NCI-H460 (cell line): ENCODE measurements at places on chromosomes 12 and 14.

GRCh38 chr14:69068744-69069421 is 84.0 kb downstream of the DCAF5 start:
- no peak for DNase-seq

DNA sequence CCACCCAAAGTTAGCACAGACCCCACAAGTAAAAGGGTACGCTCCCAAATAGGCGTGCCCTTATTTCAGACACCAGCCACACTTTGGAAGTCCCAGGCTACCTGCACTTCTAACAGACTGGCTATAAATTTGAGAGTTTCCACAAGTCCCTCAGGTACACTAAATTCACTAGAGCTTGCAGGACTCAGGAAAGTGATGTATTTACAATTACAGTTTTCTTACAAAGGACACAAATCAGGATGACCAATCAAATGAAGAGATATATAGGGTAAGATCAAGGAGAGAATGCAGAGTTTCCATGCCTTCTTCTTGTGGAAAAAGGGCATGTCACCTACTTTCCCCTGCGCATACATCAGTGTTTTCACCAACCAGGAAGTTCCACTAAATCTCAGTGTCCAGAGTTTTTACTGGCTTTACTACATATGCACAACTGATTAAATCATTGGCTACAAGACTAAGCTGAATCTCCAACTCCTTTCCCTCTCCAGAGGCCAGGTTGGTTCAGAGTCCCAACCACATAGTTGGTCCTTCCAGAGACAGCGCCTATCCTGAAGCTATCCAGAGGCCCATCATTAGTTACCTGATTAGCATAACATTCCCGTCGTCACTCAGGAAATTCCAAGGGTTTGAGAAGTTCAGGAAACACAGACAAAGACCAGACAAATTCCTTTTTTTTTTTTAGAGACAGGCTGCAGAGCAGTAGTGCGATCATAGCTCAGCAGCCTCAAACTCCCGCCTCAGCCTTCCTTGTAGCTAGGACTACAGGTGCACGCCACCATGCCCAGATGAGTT is 84.2 kb downstream of the DENND5B start:
- DNase-seq, result no peak

- no peak for DNase-seq
These were observed 8.2 kb upstream of the HMGA2 start for GRCh38 chr12:65816086-65816485.

- DNase-seq, result no peak
These were observed 37.6 kb upstream of the TSPAN8 start for GRCh38 chr12:71195338-71195896.

- no peak for DNase-seq
These were observed 169.5 kb upstream of the NTF3 start for GRCh38 chr12:5262450-5262849.

GRCh38 chr14:102285106-102285505 is 19.9 kb downstream of the MOK start:
- no peak for DNase-seq

DNA sequence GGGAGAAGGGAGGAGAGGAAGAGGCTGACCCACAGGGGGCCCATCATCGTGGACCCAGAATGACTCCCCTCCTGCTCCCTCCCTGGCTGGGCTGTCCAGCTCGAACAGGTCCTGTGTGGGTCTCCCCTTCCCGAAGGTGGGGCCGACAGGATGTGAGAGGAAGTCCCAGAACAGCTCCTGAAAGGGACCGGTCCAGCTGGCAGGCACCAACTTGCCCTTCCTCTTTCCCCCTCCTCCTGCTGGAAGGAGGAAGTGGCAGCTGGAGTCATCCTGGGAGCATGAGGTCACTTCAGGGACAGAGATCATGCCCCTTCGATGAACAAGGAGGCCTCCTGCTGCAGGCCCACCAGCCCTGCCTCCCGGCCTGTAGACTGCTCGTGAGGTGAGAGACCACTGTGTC is 35.0 kb upstream of the BEGAIN start:
- no peak for DNase-seq

GRCh38 chr12:115325858-115326257 is 641.9 kb upstream of the TBX3 start:
- DNase-seq, result no peak

GRCh38 chr12:15563663-15564062 is 225.5 kb downstream of the EPS8 start:
- DNase-seq, result no peak

DNA sequence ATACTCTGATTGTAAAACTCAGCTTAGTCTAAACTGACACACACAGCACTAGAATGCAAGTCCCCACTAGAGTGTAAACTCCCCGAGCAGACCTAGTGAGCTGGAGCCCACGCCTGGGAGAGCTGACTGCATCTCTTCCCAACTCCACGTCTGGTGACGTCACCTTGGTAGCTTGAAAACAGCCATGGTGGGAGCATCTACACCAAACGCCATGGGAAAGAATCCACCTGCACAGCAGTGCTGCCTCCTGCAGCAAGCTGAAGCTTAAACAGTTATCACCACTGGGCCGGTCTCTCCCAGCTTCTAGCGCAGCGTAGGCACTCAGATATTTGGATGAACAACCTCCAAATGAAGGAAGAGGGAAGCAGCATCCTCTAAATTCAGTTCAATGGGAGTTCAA is 4.3 kb upstream of the PAPLN start:
- DNase-seq, result no peak

DNA sequence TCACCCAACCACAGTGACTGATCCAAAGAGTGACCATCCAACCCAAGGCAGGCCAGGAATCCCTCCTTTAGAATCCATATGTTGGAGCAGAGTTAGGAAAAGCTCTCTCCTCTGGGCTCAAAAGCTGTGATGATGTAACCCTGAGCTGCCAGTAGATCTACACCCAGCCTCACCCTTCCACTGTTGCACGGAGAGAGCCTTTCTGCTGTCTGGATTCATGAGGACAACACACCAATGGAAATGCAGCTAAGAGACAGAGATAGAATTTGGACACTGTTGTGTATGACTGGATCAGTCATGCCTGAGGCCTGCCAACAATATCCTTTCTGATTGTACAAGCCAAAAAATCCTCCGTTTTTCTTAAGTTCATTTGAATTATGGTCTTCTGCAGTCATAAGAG is 4.4 kb upstream of the OR6J1 start:
- DNase-seq, result no peak

DNA sequence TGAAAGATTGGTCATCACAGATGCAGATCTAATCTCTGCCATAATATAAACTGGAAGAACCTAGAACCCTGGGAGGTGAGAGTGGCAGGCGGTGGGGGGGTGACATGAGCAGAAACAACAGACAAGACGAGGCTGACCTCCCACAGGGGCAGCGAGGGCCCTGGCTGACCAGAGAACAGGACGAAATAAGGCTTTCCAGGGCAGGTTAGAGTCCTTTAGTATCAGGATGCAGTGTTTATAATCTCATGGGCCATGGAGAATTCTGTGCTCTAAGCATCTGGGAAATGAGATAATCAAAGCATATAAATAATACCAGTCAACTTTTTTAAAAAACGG is 102.7 kb upstream of the BCL2L14 start:
- no peak for DNase-seq

DNA sequence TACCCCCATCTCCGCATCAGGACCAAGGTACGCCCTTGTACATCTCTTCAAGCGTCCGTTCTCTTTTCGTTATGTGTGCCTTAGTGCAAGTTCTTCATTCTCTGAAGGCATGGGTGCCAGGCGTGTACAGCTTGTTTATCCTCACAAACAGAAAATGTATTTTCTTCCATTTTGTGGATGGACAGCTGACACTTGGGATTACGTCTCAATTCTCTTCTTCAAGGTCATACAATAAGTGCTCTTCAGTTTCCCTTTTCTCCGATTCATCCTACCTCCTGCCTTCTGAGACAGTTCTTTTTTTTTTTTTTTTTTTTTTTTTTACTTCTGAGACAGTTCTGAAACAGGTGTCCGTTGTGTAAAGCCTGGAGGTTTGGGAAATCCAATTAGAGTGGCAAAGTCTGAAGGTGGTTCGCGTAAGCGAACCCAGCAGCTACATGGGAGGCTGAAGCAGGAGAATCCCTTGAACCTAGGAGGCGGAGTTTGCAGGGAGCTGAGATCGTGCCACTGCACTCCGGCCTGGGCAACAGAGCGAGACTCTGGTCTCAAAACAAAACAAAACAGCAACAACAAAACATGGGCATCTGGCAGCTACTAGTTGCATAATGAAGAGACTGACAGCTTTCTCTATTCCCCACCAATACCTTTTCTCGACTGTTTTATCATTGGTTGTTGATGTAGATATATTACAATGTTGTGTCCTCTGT is 734 bp downstream of the COX6A1 start:
- DNase-seq, result no peak

- DNase-seq, result no peak
These were observed 54.7 kb downstream of the PHLDA1 start for GRCh38 chr12:75976913-75977312.

- DNase-seq, result no peak
These were observed 20.4 kb downstream of the BATF start for GRCh38 chr14:75542588-75543091.

DNA sequence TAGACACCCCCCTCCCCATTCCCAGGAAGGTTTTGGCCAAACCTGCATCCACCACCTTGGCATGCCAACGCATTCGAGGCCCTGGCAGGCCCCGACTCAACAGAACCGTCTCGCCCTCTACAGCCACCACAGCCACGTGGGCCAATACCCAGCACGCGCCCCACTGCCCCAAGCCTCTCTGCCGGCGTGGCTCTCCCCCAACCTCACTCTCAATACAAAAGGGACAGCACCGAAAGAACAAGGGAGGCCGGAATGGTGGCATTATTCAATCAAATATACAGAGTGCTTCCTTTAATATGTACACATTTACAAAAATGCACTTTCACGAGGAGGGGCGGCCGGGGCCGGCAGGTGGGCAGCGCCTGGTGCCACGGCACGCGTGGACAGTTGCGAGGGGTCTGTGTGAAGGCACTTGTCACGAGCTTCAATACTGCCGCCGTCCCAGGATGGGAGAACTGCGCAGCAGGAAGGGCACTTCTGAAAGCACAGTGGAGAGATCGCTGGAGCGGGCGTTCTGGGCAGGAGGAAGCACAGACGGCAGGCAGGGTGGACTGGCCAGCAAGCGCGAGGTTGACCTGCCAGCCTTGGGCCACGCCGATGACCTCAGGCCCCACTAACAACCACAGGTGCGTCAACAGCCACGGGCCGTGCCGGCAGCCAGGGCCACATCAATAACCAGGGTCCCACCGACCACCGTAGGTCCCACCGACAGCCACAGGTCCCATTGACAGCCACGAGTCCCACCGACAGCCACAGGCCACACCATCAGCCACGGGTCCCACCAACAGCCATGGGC is 26.9 kb downstream of the JAG2 start:
- no peak for DNase-seq

GRCh38 chr12:53051058-53051880 is 1.4 kb downstream of the TNS2 start:
- DNase-seq, result no peak

DNA sequence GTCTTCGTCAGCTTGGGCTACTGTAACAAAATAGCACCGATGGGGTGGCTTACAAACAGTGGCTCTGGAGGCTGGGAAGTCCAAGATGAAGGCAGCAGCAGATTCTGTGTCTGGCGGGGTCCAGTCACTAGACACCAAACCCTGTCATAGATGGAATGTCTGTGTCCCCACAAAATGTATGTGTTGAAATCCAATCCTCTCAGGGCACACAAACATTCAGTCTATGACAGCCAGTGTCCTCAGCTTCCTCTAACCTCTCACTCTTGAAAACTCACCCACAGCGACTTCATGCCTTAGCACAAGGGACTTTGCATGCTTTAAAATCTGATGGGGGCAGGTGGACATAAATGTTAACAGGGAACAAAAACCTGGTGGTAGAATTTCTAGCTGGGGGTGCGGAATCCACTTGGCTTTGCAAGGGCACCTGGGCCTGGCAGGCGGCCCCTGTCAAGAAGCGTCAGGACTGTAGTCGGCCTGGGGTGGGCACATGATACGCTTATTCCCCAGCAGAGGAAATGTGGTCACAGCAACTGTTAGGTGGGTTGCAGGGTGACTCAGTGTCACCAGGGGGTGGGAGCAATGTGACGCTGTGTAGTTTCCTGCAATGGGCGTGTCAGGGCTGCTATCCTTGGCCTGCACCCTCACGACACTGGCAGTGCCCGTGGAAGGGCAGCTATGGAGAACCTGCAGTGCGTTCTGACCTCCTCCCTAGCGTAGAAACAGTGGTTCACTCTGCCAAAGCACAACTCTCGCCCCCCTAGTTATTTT is 17.7 kb downstream of the RIN3 start:
- DNase-seq, result no peak

DNA sequence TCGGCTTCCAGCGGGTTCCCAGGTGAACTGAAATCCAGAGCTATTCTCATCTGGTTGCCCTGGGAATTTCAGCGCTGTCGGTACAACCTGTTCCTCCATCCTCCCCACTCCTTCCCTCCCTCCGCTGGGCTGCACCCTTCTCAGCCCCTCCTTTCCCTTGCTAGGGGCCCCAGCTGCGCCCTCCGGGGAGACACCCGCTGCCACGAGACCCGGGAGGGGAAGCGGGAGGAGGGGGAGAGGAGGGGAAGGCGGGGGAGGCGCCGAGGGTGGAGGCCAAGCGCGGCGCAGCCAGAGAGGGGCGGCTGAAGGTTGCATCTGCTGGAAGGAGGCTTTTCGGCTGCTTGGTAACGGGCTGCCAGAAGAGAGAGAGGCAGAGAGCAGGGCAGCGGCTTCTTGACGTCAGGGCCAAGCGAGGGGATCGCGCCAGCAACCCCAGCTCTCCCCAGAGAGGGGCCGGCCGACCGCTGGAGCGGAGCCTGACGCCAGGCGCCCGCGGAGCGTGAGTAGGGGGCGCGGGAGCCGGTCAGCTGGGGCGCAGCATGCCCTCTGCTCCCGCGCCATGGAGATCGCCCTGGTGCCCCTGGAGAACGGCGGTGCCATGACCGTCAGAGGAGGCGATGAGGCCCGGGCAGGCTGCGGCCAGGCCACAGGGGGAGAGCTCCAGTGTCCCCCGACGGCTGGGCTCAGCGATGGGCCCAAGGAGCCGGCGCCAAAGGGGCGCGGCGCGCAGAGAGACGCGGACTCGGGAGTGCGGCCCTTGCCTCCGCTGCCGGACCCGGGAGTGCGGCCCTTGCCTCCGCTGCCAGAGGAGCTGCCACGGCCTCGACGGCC is at the start of gene KCNA5:
KCNA5 (plus strand) TSS at position 291 of the 831 bp plus-strand sequence; CDS start at position 560, 269 bp downstream.
- DNase-seq, result no peak

DNA sequence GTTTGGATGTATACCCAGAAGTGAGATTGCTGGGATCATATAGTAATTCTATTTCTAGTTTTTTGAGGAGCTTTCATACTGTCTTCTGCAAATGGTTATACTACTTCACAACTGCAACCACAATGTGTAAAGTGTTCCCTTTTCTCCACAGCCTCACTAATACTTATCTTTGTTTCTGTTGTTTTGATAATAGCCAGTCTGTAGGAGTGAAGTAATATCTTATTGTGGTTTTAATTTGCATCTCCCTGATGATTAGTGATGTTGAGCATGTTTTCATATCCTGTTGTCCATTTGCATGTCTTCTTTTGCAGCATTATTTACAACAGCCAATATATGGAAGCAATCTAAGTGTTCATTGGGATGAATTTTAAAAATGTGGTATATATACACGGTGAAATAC is 29.9 kb downstream of the GABARAPL1 start:
- DNase-seq, result no peak

DNA sequence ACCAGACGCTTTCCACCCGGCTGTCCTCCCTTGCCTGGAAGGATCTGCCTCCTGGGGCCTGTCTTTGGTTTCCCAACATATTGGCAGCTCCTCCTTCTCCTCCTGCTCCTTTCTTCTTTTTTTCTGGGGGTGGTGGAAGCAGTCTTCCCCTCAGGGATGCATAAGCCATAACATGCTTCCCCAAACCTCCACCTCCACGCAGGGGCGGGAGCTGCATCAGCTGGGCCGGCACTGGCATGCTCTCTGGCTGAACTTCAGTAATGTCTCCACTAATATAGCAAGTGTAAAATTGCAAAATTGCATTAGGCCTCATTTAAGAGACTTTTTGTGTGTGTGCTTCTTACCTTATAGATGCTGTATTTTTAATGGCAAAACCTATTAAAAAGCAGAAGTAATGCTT is 58.6 kb downstream of the GLT1D1 start:
- DNase-seq, result no peak
